ENCODE measurements at places on chromosomes 3 and 15.

DNA sequence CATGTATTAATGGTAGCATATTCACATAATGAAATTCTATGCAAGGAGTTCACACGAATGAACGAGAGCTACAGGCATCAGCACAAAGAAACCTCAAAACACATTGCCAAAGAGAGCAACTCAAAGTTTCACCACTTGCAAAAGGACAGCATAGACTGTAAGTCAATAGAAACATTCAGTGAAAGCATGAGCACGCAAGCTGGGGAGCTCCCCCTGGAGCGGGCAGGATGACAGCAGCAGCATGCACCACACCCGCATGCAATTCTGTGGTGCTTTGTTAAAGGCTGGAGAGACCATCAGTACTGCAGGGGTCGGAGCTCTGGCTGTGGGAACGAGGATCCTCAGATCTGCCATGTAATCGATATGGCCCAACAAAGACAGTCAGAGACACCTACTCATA is 18.7 kb downstream of the OCA2 start:
- DNase-seq, result no peak

DNA sequence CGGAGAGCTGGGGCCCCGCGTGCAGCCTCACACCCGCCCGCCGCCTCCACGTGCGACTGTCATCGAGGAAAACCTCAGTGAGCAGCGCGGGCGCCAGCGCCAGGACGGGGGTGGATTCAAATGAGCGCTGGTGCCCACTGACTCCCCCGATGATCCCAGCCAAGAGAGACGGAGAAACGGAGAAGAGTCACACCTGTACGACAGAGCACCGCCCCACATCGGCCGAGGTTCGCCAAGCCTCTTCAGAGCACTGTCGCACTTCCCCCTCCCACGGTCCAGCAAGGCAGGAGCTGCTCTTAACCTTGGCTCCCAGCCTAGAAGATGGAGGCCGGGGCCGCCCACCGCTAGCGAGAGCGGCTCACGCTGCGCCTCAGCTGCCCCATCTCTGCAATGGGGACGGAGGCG is 130.9 kb upstream of the IQSEC1 start:
- peak; percentile 6 for DNase-seq

DNA sequence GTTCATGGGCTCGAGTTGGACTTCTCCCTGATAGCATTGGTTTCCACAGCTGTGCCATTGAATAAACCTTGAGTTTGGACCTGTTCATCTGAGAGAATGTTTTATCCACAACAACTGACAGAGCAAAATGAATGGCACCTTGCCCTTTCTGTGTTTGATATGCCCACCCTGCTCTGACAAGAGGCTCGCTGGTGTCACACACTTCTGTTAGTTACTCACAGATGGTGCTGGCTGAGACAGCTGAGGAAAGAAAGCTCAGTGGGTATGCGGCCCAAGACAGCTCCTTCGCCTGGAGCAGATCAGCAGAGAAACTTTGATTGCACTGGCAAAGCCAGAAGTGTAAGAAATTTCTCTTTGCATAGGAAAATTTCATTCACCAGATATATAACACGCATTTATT is 2.5 kb upstream of the CAPN3 start:
- no peak for DNase-seq

DNA sequence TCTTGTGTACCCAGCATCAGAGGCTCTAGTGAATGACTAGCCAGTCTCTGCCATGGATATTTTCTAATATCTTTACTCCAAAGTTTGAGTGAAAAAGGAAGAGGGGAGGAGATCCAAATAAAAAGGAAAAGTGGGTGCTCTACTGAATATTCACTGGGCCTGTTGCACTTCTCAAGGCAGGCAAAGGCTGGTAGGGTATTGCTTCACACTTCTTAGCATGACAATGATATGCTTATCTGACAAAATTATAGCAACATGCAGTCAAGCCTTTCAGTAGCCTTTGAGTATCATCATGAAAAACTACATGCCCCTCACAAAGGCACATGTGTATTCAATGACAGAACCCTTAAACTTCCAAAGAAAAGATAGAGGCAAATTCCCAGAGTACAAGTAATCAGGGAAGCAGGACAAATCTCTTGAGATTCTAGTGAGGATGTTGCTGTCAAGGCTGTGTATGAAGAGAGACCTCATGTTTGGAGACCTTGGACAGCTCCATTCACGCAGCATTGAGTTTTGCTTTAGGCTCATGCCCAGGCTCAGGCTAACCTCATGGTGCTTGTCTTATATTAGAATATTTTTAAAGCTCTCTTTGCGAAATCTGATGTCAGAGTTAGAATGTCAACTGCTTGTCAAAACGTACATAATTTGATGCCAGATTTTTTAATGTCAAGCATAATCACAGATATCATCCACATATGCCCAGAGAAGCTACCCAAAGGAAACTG is 506.9 kb downstream of the OCA2 start:
- no peak for DNase-seq

DNA sequence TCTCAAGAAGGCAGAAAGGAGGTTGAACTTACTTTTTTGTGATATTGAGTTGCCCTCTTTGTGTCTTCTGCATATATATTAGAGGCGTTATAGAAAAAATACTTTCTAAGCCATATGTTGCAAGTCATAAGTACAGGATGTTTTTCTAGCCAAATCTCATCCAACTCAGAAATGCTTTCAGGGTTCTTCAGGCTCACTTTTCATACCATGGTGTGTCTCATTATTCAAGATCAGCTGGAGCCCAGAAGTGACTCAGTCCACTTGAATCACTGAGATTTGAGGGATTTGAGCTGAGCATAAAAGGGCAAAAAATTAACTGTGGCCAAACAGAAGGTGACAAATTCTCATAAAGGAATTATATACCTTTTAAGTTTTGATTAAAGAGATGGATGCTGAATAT is 157.3 kb downstream of the WNT5A start:
- no peak for DNase-seq

GRCh38 chr3:47019201-47019600 is 39.7 kb downstream of the NBEAL2 start:
- no peak for DNase-seq

- no peak for DNase-seq
Measured at GRCh38 chr3:71872256-71872655, 87.3 kb upstream of the PROK2 start.

- DNase-seq, result no peak
Measured at GRCh38 chr3:169394316-169394715, 269.2 kb downstream of the MECOM start.

GRCh38 chr15:101349047-101349951 is 54.3 kb upstream of the SNRPA1 start:
- DNase-seq, result no peak

- no peak for DNase-seq
Measured at GRCh38 chr15:70383856-70384255, 286.1 kb upstream of the TLE3 start.

DNA sequence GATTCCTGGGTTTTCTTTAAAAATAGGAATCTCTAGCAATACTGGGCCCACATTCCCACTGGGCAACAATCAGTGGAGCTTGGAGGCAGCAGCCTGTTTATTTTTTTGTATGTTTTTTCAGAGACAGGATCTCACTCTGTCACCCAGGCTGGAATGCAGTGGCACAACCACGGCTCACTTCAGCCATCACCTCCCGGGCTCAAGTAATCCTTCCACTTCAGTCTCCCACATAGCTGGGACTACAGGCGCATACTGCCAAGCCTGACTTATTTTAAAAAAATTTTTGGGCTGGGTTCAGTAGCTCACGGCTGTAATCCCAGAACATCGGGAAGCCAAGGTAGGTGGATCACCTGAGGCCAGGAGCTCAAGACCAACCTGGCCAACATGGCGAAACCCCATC is 29.1 kb upstream of the GNB5 start:
- DNase-seq, result no peak

DNA sequence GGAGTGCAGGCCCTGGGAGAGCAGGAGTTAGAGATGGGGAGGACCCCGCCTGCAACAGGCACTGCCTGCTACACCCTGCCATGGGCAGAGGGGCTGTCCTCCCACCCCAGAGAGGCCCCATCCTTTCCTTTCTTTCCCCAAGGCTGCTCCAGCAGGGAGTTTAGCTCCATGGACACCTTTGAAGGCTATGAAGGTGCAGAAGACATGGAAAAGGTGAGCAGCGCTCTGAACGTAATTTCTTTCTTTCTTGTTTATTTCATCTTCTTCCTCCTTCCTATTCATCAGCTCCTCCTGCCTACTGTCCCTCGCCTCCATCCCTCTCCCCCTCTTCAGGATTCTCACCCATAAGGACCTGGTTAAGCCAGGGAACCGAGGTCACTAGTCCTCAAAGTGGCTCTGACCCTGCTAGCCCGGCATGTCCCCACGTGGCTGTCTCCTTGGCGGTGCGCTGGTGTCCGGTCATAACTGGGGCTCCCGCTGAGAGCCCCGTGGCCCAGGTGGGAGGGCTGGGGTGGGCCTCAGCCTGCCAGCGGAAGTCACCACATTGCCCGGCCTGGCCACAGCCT is 16.0 kb upstream of the ADIPOQ start:
- DNase-seq, result no peak

DNA sequence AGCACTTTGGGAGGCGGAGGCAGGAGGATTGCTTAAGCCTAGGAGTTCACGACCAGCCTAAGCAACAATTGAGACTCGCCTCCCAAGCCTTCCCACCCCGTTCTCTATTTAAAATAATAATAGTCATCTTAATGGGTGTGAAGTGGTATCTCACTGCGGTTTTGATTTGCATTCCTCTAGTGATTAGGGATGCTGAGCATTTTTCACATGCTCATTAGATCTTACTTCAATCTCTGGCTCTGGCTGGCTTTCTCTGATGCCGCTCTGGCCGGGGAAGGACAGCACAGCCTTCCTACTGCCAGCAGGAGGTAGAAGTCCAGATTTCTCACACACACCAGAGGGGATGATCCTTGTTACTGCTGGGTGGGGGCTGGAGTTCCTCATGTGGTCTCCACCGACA is 7.4 kb upstream of the EIF4A2 start:
- DNase-seq, result no peak

DNA sequence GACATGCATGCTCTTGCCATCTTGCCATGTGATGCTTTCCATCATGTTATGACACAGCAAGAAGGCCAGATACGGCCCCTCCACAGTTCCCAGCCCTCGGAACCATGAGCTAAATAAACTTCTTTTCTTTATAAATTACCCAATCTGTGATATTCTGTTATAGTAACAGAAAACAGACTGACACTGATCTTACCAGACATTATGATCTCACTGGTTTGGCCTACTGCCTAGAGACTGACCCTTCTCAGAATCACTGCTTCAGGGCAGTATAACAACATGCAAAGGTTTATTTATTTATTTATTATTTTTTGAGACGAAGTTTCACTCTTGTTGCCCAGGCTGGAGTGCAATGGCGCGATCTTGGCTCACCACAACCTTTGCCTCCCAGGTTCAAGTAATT is 14.0 kb downstream of the ZNF619 start:
- DNase-seq, result no peak

DNA sequence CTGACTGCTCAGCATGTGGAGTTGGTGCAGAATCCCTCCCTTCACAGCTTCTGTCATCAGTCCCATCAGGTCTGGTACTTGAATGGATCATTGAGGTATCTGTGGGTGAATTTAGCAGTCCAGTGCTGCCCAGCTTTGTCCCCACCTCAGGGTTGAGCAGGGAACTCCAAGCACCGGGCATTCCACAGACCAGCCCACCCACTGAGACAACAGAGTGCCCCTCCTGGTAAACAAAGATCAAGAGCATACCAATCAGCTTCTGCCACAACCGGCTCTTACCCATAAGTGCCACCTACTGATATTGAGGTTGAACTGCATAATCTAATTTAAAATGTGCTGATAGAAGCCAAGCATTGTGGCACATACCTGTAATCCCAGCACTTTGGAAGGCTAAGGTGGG is 57.1 kb upstream of the FXR1 start:
- no peak for DNase-seq

- no peak for DNase-seq
Measured at GRCh38 chr3:56118968-56119367, 349.3 kb downstream of the ERC2 start.

GRCh38 chr3:188296761-188297612 is 143.0 kb downstream of the LPP start:
- DNase-seq, result no peak

GRCh38 chr3:196666001-196666867 is 26.7 kb downstream of the NRROS start:
- no peak for DNase-seq

DNA sequence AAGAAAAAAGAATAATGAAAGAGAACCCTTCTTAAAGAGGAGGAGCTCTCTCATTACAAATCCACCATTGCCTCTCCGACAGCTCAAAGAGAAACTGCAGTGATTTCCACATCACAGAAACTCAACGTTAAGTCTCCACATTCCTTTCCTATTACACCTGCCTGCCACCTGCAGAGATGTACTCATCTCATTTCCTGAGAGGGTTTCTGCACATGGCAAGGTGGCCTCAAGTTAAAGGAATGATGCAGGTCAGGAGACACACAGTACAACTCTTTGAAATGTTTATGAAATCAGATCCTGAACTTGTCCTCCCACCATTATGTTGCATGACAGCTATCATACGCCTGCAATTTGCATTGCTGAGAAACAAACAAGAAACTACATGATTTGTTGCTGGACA is 458.4 kb upstream of the ADAMTS9 start:
- no peak for DNase-seq

DNA sequence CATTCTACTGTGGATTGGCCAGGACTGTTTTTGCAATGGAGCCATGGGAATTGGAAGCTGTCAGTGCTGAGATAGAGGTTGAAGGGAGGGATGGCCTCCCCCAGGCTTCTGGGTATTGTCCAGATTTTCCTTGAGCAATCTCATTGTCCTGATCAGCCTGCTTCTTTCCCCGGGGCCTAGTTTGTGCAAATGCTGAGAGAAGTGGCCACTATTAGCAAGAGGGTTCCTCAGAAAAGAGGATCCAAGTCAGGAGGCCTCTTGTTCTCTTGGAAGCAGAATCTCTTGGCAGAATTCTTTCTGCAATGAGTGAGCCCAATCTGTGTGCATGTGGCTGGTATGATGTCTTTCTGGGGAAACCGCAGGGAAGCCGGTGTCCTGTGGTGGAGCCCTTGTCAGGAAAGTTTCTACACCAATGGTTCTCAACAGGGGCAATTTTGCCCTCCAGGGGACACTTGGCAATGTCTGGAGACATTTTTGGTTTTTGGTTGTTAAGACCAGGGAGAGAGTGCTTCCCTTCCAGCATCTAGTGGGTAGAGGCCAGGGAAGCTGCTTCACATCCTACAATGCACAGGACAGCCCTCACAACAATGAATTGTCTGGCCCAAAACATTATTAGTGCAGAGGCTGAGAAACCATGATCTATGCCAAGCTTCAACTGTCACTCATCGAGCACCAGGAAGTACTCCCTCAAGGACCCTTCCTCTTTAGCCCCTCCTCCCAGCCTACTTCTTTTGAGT is 2.0 kb downstream of the LIPC start:
- no peak for DNase-seq
